ENCODE measurements at places on chromosomes 13 and 19. TPM values are rescaled to one million over a fixed set of nuclear protein-coding genes. Genes with fewer than 3 reads are reported as not detected.
A peak's percentile ranks its signal among the peaks of the same experiment; 100 is the strongest.

DNA sequence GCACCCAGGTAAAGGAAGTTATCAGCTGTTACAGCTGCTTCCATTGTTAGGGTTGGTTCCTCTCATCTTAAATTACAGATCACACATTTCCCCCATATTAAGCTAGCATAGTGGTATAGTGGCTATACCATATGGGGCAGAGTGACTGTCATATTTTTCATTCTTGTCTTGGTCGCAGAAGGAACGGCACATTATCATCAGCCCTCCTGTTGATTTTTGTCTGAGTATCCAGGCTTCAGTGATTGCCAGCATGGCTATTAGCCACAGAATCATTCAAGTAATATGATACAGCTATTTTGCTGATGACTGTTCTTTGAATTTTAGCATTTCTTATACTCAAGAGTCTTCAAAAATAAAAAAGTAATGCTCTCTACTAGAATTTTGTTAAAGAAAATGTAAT, 240.9 kb downstream of the LIG4 start:
- DNase-seq: no peak

- peak; percentile 79 for DNase-seq
These were observed at the start of gene TLE5 for GRCh38 chr19:3062165-3063105. TSS of gene TLE5 (minus strand) at chr19:3062495. CDS start at chr19:3062200, 295 bp downstream.

- no peak for DNase-seq
These were observed 3.6 kb upstream of the CCER2 start for GRCh38 chr19:38915329-38916321.

DNA sequence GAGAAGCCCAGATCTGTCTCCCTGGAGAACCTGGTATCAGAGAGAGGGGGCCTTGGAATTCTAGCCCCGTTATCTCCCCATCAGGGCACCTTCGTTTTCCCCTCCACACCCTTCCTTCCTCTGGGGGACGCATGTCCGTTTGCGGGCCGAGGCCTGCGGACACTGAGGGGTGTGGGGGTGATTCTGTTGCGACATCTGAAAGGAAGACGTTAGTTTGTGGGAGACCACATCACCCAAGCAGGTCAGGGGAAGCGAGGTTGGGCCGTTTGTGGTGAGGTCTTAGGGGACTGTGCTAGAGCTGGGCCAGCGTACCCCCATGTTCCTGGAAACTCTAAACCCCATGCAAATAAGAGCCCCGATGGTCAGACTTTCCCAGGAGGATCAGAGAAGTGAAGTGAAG, 3.7 kb upstream of the HSH2D start:
- DNase-seq: no peak

- no peak for DNase-seq
These were observed 412.2 kb upstream of the KLHL1 start for GRCh38 chr13:70520275-70521036.

GRCh38 chr19:11192957-11193939, 4.1 kb downstream of the KANK2 start:
- no peak for DNase-seq

DNA sequence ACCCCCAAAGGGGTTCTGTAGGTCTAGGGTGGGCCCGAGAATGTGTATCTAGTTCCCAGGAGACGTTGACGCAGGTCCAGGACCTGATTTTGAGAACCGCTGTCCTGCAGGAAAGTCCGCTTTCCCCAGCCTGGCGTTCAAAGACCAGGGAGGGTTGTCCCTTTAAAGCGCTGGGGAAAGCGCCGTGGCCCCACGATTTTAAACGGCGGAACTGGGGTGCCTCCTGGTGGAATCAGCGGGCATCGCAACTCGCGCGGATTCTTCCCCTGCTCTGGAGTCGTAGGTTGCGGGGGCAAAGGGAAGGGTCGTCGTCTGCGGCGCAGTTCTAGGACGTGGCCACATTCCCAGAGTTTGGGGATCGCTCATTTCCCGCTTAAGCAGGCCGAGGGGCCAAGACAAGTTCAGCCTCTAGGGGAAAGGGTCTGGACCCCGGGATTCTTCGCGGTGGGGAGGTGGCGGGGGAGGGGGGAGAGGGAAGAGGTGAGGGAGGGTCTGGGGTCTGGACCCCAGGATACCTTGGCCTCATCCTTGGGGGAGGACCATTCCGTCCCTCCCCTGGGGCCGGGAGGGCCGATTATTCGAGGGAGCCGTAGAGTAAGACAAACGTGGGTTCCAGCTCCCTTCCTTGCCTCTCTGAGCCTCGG, 7.7 kb downstream of the PNMA8B start:
- peak; percentile 61 for DNase-seq

DNA sequence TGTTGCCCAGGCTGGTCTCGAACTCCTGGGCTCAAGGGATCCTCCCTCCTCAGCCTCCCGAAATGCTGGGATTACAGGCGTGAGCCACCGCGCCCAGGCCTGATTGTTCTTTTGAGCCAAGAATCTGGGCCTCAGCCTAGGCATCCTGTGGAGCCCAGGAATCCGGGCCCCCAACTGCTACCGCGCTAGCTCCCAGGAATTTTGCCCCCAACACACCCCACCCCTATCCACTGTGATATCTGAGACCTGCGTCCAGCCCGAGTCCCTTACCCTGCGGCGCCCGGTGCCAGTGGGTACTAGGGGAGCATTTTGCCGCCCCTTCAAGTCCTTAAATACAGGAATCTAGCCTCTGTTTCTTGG, 838 bp upstream of the MYADM start:
- DNase-seq: no peak

- no peak for DNase-seq
These were observed 49.9 kb upstream of the RFXAP start for GRCh38 chr13:36769126-36769525.

- no peak for DNase-seq
These were observed 13.3 kb downstream of the CAPN12 start for GRCh38 chr19:38730731-38731589.

GRCh38 chr13:23628250-23628649, 58.0 kb downstream of the TNFRSF19 start:
- no peak for DNase-seq

- DNase-seq: no peak
These were observed 760.4 kb upstream of the PCDH20 start for GRCh38 chr13:62176051-62176450.

The IRGC gene
- total RNA-seq: not detected

The GSX1 gene
- not detected for total RNA-seq

The PDX1 gene
- not detected for total RNA-seq

The CD22 gene
- 0.30 TPM for total RNA-seq

The EXOC3L2 gene
- total RNA-seq: not detected

The CGB3 gene
- total RNA-seq: not detected

The LILRA5 gene
- 0.36 TPM for total RNA-seq

The ZNF723 gene
- not detected for total RNA-seq

The REX1BD gene
- 154 TPM for total RNA-seq

The HSH2D gene
- 17.8 TPM for total RNA-seq
